Thyroid gland (tissue), 4 donors: ENCODE measurements at places on chromosomes 6 and 20.

GRCh38 chr6:19317431-19317986, 519.7 kb upstream of the ID4 start:
- DNase-seq: no peak

GRCh38 chr6:157235600-157236039, 87.7 kb downstream of the TMEM242 start:
- DNase-seq: peak; percentile 56

DNA sequence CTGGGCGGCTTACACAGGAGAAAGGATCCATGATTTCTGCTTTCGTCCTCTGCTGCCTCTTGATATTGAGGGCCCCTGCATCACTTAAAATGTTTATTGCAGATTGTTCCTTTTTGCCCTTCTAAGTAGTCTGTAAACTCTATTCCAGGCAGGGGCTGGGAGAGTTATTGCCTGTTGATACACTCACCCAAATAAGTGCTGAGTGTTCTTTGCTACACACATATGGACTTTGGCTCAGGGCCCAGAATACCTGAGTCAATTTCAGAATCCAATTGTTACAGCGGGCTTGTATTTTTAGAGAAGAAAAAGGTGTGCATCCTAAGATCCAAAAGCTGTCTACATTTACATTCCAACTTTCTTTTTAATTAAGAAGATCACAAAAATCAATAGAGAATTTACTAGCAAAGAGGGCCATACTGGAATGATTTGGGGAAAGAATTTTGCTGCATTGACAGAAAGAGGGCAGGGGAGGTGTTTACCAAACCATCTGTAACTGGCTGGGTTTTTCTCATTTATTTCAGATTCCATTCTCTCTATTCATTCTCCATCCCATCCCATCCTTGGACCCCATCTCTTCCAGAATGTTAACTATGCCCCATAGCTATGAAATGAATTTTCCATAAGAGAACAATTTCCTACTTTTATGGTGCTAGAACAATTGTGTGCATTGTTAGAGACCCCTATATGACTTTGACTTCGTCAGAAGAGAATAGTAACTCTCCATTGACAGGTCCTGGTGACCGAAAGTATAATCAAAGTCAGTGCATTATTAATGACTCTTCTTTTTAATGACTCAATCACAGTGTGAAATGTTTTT, 959.9 kb upstream of the FLRT3 start:
- DNase-seq: peak; percentile 67

DNA sequence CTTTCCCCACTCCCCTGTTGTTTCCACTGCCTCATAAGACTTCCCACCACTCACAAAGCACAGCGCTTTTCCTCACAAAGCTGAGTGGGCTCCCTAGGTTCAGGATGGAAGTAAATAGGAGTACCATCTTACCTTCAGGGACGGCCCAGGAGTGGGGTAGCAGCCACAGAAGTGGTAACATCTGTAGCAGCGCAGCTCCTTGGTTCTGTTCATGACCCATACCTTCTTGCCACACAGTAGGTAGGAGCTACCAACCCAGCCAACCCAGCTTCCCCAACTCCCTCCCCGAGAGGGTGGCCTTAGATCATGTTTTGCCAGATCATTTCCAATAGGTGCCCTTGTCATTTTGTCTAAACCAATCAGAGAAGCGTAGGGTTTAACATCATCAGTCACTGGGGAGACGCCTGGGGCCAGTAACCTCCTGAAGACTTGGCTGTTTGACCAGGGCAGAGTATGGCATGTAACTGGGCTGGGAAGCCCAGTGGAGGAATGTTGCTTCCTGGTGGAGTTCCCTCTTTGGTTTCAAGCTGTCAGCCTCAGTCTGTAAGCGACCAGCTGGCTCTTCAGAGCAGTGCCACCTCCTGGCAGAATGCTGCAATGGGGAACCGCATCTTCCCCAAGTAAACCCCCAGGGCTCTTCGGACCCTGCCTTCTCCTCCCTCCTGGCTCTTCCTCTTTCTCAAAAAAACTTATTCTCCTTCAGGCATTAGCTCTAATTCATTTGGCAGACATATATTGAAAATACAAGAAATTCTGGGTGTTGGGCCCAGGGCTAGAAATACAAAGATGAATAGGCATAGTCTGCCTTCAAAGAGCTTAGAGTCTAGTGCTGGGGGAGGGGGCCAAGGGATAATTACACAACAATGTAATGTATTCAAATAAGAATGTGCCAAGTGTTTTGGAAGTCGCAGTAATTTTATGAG, at the start of gene HLA-DMA:
HLA-DMA (minus strand) TSS at position 281 of the 923 bp plus-strand sequence; CDS start at position 220, 61 bp downstream.
- DNase-seq: peak; percentile 91

- no peak for DNase-seq
Measured at GRCh38 chr6:130314271-130314670, 51.5 kb upstream of the TMEM200A start.

- no peak for DNase-seq
Measured at GRCh38 chr6:8387942-8388437, 47.4 kb downstream of the SLC35B3 start.

- no peak for DNase-seq
Measured at GRCh38 chr6:165042912-165043311, 266.5 kb downstream of the C6orf118 start.

DNA sequence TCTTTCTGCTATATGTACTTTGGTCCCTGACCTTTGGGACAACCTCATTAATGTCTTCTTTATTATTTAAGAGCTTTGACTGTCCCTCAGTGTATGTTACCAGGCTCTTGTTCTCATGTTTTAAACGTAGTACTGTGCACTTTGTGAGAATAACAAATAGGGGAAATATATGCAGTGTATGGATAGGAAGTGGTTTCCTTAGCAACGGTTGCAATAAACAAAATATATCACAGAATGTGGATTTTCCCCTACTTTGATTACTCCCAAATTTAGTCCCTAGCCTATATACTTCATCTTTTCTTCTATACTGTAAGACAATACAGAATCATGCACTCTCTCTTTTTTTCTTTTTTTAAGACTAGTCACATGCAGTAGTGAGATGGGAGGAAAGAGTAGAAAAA, 123.8 kb upstream of the AKIRIN2 start:
- DNase-seq: no peak

DNA sequence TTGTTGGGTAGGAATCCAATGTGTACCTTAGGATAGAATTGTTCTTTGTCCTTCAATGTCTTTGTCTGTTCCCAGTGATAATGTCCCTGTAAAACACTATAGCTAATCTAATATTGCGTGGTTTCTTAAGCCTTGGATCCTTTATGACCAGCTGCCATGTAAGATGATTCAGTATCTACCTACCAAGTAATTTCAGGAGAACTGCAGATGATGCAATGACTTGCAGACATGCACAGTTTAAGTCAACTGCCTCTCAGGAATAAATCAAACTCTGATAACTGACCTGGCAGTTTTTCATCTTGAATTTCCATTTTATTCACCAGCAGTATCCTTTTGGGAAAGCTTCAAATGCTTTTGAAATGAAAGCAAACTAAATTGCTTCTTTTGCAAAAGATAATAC, 157.8 kb downstream of the TPBG start:
- DNase-seq: no peak

DNA sequence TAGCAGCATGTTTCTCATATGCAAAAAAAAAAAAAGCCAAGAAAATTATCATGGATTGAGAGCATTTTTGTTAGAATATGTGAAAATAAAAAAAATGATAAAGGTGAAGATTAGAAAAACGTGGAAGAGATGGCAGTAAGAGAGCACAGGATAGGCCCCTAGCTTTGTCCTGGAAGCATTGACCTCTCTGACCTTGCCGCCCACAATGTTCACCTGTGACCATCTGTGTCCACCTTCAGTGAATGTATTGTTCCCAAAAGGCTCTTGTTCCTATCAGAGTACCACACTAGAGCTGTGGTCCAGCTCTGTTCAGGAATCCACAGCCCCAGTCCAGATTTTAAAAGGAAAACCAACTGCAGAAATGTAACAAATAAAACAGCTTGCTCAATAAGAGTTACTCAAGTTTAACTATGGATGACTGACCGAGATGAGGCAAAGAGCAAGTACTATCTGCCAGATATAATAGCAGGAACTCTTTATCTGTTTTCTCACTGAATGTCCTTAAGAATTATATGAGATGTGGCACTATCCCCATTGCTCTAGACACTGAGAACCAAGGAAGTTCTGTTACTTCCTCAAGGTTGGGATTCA, 287.7 kb upstream of the STXBP5 start:
- DNase-seq: no peak

DNA sequence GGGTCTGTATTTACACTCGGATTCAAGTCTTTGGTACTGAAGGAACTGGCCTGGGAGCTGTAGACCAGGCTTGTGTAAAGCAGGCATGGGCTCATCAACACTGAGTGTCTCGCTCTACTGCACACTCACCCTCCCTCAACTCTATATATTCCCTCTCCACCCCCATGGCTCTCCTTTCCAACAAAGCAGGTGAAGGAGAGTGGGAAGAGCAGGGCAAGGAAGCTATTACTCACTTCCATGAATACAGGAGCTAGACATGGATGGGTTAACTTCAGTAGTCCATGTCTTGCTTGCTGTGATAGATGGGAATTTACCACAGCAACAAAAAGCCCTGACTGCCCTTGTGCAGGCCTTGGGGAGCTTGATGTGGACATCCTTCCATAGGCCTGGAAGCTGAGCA, 20.7 kb upstream of the SLC2A12 start:
- DNase-seq: no peak

- DNase-seq: no peak
Measured at GRCh38 chr6:53058388-53059195, 6.6 kb upstream of the FBXO9 start.

DNA sequence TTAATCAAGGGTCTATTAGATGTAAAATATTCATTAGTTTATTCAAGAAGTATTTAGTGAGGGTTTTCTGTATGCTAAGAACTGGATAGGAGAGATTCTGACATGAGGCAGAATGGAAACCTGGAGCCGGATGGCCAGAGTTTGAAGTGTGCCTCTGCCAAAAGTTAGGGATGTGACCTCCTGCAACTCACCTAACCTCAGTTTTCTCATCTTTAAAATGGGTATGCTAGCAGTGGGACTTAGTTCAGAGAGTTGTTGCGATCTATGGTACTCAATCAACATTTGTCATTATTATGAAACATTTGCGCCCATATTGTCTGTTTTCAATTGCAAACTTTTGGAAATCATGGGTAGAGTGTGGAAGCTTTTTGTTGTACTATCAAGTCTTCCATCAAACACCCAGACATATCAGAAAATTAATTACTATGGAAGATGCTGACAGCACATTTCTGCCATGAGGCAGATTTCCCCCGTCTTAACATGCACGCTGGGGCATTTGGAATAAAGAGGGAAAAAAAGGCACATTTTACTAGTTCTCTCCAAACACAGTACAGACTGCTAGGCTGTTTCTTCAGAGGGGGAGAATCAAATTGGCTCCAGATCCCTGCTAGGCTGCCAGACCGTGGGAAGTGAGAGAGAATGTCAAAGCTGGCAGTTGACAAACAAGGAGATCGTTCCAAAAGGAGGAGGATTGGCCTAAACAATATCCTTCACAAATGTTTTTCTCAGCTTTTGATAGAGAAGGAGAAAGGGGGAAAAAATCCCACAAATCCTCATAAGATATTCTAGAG, 205.3 kb upstream of the TSHZ2 start:
- DNase-seq: no peak

- no peak for DNase-seq
Measured at GRCh38 chr6:161963634-161964234, 689.9 kb upstream of the AGPAT4 start.
